Aorta (tissue), 5 donors: ENCODE measurements at places on chromosomes 6 and 20. TPM values are rescaled to one million over a fixed set of nuclear protein-coding genes. Genes with fewer than 3 reads are reported as not detected.

Gene KIF25
- total RNA-seq, result 0.72 TPM

Gene ANKRD66
- not detected for total RNA-seq

Gene CCN6
- not detected for total RNA-seq

Gene C2
- 20.8 TPM for total RNA-seq

Gene UCKL1
- total RNA-seq, result 39.5 TPM

Gene MCHR2
- not detected for total RNA-seq

- H3K27ac ChIP-seq, result no peak overlapping the region
- no peaks in the 10 kb centered on the region for H3K4me1 ChIP-seq
- H3K36me3 ChIP-seq, result no peaks in the 10 kb centered on the region
Observed at GRCh38 chr20:61762886-61763739, 302.6 kb downstream of the TAF4 start.

- H3K27me3 ChIP-seq, result no peaks in the 10 kb centered on the region
- no peak overlapping the region for H3K4me3 ChIP-seq
- H3K27ac ChIP-seq, result no peak overlapping the region
- H3K4me1 ChIP-seq, result no peaks in the 10 kb centered on the region
- DNase-seq, result no peak
Observed at GRCh38 chr6:13124131-13124530, 204.2 kb downstream of the TBC1D7 start.

GRCh38 chr20:58313396-58313795 is 3.9 kb downstream of the RAB22A start:
- H3K27me3 ChIP-seq, result no peaks in the 10 kb centered on the region
- DNase-seq, result no peak
- H3K27ac ChIP-seq, result no peak overlapping the region
- H3K36me3 ChIP-seq, result peaks cover 2% of the 10 kb centered on the region
- no peaks in the 10 kb centered on the region for H3K4me1 ChIP-seq
- no peak overlapping the region for H3K4me3 ChIP-seq

GRCh38 chr20:57922706-57923105 is 212.9 kb upstream of the PMEPA1 start:
- no peak for DNase-seq
- no peaks in the 10 kb centered on the region for H3K27me3 ChIP-seq
- H3K4me1 ChIP-seq, result no peaks in the 10 kb centered on the region
- no peaks in the 10 kb centered on the region for H3K36me3 ChIP-seq

DNA sequence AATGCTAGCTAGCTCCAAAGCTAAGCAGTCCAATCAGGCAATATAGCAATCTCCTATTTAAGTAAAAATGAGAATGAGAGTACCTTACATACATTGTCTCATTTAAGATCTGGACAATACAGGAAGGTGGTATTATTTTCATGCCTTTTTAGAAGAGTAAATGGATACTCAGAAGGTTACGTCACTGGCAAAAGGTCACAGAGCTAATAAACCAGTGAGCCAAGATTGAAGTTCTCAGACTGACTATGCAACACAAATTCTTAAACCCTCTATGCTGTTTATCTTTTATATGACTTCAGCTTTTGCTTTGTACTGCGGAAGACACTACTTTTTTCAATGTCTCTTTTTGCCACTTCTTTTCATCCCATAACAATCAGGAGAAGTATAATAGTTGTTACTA is 135.2 kb upstream of the PRL start:
- DNase-seq, result no peak
- H3K27me3 ChIP-seq, result peaks cover 2% of the 10 kb centered on the region
- H3K4me1 ChIP-seq, result no peaks in the 10 kb centered on the region
- no peak overlapping the region for H3K27ac ChIP-seq
- no peak overlapping the region for H3K4me3 ChIP-seq

DNA sequence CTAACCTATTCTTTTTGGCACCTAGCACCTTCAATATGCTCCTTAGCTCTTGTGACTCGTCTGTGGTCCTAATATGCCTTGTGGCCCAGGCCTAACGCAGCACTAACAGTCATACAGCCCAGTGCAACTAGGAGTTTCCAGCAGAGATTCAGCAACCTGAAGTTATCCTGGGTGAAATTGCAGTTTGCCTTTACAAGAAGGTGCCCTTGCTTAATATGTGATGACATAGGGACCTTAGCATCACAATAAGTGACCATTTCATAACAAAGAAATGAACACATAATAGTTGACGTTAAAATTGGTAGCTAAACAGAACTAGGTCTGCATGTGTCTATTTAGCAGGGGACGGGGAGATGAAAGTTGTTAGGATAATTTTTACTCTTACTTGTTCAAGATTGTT is 10.1 kb downstream of the FIG4 start:
- H3K27me3 ChIP-seq, result no peaks in the 10 kb centered on the region
- H3K27ac ChIP-seq, result no peak overlapping the region
- H3K4me3 ChIP-seq, result no peak overlapping the region
- DNase-seq, result no peak

- no peak for DNase-seq
- no peaks in the 10 kb centered on the region for H3K27me3 ChIP-seq
- H3K4me1 ChIP-seq, result no peaks in the 10 kb centered on the region
- no peaks in the 10 kb centered on the region for H3K36me3 ChIP-seq
Observed at GRCh38 chr20:3203315-3204123, 963 bp downstream of the DDRGK1 start.

DNA sequence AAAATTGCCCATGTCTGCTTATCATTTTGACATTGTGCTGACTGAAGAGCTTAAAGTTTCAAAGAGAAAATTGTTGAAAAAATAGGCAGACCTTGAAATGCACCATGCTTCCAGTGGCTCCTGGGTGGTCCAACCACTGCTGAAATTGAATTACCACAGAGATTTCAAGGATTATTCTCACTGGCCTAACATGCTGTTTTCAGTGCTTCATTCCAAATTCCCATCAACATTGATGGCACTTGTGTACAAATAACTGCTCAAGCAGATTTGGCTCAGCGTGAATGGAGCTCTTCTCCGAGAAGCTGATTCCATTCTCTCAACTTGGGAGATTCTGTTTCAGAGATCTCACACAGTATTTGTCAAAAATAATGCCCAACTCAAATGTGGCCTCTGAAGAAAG is 75.5 kb downstream of the LAMA4 start:
- H3K36me3 ChIP-seq, result peaks cover 6% of the 10 kb centered on the region
- no peaks in the 10 kb centered on the region for H3K27me3 ChIP-seq

DNA sequence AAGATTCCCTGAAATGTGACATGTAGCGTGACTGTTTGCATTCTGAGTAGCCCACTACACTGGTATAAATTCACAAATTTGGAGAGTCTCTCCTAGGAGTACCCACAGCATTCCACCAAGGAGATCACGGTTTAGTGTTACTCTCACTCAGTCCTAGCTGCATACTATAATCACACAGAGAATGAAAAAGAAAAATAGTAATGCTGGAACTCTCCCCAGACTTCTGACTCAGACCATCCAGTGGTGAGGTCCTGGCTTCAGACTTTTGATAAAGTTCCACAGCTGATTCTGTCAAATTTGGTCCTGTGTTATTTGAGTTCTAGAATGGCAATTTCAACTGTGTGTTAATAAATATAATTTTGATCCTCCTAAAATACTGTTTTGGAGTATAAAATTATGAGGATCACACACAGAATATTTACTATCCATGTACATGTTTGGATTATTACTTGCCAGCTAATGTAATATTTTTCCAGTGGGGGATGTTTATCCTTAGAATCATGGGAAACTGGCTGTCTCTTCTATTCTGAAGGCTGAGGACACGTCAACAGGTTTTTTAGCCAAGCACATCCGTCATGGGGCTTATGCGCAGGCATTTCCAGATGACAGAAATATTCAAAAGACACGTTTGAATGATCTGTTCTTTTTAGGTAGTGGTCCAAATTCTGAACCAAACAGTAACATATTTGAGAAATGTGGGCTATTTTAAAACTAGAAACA is 5.1 kb upstream of the KIAA0408 start:
- H3K27me3 ChIP-seq, result no peaks in the 10 kb centered on the region
- no peak for DNase-seq

- H3K27ac ChIP-seq, result no peak overlapping the region
- DNase-seq, result no peak
- no peaks in the 10 kb centered on the region for H3K36me3 ChIP-seq
- no peaks in the 10 kb centered on the region for H3K4me1 ChIP-seq
- no peak overlapping the region for H3K4me3 ChIP-seq
Observed at GRCh38 chr20:33940666-33941065, 53.0 kb upstream of the RALY start.

DNA sequence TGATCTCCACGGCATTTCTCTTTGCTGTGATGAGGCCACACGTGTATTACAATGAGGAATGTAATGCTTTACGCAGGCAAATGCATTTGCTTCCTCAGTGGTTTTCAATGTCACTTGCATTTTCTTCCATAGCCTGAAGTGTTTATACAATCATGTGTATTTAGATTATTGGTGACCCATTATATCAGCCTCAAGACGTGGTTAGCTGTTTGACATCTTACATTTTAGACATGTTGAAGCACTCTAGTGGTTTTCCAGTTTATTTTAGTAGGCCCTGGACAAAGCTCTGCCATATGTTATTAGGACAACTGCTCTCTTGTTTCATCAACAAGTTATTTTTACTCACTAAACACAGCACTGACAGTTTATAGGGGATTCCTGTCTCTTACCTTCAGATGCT is 200.4 kb downstream of the UTRN start:
- H3K27me3 ChIP-seq, result no peaks in the 10 kb centered on the region
- no peak for DNase-seq
- H3K36me3 ChIP-seq, result peaks cover 3% of the 10 kb centered on the region
- no peak overlapping the region for H3K27ac ChIP-seq
- H3K4me1 ChIP-seq, result no peaks in the 10 kb centered on the region
- H3K4me3 ChIP-seq, result no peak overlapping the region

DNA sequence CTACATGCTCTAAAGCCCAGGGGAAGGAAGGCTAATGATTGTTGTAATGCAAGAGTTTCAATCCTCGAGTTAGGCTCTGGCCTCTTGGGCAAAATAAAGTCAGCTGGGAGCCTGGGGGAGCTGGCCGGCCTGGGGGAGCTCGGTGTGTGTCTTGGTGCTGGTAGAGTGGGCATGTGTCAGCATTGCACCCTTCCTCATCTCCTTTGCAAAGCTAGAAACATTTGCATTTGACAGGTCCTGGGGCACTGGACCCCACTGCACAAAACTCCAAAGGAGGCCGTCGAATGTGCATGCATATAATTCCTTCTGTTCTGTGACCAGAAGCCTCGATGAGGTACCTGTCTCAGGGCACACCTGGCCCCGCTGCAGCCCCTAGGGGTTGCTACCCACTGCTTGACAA is 74.6 kb upstream of the SLC22A23 start:
- H3K4me3 ChIP-seq, result no peak overlapping the region
- DNase-seq, result no peak
- H3K36me3 ChIP-seq, result no peaks in the 10 kb centered on the region
- no peaks in the 10 kb centered on the region for H3K4me1 ChIP-seq
- no peak overlapping the region for H3K27ac ChIP-seq
- H3K27me3 ChIP-seq, result no peaks in the 10 kb centered on the region

DNA sequence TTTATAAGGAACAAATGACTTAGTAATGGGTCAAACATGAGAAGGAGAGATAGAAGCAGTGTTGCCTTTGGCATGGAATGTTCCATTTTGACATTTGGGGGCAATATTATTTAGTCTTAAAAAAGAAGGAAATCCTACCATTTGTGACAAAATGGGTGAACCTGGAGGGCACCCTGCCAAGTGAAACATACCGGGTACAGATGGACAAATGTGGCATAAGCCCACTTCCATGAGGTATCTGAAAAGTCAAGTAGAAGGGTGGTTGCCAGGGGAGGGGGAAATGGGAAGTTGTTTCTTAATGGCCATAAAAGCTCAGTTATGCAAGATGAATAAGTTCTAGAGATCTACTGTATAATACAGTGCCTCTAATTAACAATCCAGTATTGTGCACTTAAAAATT is 269.3 kb downstream of the TBC1D7 start:
- H3K27me3 ChIP-seq, result no peaks in the 10 kb centered on the region
- H3K4me3 ChIP-seq, result no peak overlapping the region
- DNase-seq, result no peak
- peaks cover 5% of the 10 kb centered on the region for H3K4me1 ChIP-seq

DNA sequence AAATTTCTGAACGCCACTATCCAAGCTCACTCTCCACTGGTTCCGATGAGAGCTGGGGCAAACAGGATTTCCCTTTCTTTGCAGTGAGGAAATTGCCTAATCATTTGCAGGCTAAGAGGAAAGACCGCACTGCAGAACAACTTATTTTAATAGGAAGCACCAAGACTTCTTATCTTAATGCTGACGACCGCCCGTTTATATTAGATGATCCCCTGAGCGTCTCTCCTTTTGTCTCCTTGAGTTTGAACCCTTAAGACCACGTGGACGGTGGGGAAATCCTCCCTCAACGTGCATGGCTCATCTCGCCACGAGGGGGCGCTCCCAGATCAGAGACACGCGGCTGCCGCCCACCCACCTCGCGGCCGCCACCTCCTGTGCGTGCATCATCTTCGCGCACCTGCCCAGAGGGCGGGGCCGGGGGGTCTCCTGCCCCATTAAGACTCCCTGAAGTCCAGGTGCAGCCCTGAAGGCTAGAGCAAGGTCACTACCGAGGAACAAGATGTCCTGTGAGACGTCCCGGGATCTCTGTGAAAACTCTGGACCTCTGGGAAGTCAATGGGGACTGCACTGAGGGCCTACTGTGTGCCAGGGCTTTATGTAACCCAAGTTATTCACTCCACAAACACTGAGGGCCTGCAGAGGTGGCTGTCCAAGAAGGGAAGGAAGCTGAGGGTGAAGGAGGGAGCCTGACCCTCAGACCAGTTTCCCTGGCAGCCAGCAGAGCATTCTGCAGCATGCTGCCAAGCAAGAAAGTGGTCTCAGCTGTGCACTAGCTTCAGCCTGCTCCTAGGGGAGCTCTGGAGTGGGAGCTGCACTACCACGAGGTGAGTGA is 28.1 kb downstream of the PDYN start:
- no peaks in the 10 kb centered on the region for H3K36me3 ChIP-seq
- H3K4me1 ChIP-seq, result no peaks in the 10 kb centered on the region
- DNase-seq, result peak; percentile 77
- H3K27me3 ChIP-seq, result no peaks in the 10 kb centered on the region

GRCh38 chr20:64025826-64026412 is 10.1 kb upstream of the C20orf204 start:
- H3K27ac ChIP-seq, result no peak overlapping the region
- H3K4me1 ChIP-seq, result no peaks in the 10 kb centered on the region
- peaks cover 16% of the 10 kb centered on the region for H3K36me3 ChIP-seq
- no peaks in the 10 kb centered on the region for H3K27me3 ChIP-seq

DNA sequence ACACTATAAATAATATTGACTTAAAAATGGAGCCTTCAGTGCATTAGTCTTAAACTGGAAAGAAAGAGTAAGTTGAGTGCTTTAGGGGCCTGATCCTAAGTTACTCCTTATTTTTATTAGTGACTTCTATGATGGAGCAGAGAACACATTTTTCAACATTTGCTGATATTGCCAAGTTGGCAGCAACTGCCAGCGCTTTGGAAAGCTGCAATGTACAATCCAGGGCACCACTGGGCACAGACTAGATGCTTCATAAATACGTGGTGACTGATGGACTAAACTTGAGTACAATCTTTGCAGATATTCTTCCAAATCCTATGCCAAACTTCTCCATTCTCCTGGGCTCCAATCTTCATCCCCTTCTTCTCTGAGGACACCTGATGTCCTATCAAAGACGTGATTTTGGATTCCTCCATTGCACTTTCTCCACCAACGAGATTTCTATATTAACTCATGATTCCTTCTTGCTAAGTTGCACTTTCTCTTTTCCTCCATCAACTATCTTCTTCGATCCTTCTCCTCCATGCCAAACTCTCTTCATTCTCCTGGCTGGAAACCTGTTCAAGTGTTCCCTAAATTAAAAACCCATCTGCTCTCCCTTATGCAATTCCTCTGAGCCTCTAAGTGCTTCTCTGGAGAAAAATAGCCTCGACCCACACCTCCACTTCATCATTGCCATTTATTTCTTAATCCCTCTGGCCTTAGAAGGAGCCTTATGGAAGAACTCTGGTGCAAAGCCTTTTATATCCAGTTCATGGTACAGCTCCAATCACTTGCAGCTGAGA is 28.5 kb upstream of the PAK5 start:
- DNase-seq, result no peak
- H3K27ac ChIP-seq, result no peak overlapping the region
